ENCODE measurements at places on chromosomes 3 and 15.

- no peak for DNase-seq
Measured at GRCh38 chr3:182450942-182451787, 342.1 kb upstream of the ATP11B start.

GRCh38 chr3:175349168-175349567, 490.0 kb downstream of the NAALADL2 start:
- no peak for DNase-seq

GRCh38 chr15:67548236-67548852, 5.8 kb downstream of the MAP2K5 start:
- peak; percentile 41 for DNase-seq

GRCh38 chr3:133490468-133491351, 82.8 kb upstream of the CDV3 start:
- no peak for DNase-seq

DNA sequence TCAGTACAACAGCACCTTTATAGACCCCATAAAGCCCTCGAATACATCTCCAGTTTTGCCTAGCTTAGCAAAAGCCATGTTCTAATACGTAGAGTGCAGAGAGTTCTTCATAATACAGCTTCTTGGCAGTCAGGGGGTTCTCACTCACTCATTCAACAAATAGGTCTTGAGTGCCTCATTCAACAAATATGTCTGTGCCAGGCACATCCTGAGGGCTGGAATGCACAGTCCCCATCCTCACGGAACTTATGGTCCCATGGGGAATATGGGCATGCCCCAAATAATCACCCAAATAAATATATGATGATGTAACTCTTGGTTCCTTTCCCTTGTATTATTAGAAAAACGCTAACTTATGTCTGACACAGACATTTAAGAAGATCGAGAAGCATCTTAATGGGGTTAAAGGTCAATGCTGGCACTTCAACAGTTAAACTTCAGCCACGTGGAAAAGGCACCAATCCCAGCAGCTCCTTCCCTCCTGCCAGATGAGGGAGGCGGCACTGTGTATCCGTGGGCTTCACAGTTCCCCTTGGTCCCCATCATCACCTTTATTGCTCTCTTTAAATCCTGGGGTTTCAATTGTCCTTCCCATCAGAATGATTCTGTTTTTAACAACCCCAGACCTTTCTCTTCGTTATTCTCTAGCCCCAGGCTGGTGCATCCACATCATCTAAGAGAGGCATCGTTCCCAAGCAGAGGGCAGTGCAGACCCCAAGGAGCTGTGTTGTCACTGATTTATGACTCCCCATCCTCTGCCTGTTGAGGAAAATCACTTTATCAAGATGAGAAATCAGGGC, 18.9 kb upstream of the SEMA5B start:
- no peak for DNase-seq

DNA sequence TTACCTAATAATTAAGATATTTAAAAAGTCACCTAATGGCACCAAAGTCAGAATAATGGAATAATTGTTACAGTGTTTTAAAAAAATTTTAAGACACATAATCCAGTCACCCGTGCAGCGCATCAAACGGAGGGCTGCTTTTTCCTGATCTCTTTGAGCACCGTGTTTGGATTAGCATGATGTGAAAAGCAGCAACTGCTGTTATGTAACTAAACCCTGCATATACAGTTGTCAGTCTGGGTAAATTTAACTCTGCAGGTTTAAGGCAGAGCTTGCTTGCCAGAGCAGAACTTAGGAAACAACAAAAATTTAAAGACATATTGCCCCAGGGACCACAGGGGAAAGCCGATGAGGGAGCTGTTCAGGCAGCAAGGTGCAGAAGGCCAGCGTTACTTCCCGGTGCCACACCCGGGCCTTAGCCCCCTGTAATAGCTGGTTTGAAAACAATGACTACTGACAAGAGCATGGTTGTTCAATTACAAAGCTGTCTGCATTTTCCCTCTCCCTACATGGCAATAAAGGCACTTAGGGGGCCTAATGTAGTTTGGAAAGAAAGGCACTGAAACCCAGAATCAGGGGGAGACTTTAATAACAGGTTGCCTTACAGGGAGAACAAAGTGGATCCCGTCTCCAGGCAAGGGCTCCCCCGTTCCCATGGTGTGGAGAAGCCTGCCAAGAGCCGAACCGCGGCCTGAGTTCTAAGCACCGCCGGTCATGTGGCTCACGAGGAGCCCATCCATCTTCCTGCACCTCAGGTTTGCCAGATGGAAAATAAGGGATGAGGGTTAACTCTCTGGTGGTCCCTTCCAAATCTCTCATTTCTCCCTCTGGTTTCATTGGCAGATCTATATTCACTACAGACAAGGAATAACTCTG, 32.2 kb downstream of the RORA start:
- no peak for DNase-seq

DNA sequence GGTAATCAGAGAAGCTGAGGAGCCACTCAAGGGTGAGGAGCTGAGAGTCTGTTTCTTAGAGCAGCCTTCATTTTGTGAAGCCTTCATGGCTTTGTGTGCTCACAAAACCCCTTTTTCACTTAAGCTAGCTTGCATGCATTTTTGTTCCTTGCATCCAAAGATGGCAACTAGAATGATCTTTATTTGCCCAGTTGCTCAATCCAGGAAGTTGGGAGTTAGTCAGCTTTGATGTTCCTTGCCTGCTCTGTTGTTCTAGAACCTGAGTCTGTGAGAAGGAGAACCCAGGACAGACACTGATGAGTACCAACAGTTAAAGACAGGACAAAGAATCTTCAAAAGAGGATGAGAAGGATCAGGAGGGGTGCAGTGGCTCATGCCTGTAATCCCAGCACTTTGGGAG, 81.8 kb downstream of the IL20RB start:
- DNase-seq = no peak

GRCh38 chr15:68256675-68257450, 20.7 kb upstream of the FEM1B start:
- DNase-seq = peak; percentile 63

GRCh38 chr3:161866176-161866575, 369.6 kb downstream of the OTOL1 start:
- no peak for DNase-seq

DNA sequence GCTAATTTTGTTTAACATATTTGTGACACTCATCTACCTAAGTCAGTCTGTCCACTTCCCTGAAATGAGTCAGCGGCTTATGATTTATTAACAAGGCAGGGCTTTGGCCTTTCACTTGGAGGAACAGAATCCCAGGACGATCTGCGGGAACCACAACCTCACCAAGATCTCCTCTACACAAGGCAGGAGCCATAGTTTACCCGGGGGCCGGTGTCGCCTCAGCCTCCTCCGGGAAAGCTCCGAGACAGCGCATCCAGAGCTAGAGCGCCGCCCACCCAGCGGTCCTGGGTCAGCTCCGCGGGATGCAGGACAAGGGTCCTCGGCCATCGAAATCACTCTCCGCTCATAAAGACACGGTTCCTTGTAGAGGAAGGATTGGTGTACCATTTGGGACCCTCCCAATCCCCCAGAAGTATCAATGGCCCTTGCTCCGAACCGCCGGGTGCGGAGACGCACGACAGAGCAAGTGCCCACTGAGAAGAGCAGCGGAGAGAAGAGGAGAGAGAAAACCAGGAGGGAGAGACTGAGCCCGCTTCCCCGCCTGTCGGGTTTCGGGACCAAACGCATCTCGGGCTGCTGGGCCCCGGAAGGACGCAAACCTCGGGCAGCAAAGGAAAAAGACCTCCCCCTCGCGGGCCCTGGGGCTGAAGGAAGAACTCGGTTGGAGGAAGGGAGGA, 13.1 kb upstream of the ALCAM start:
- DNase-seq = no peak

GRCh38 chr3:185283374-185283935, 29.6 kb upstream of the EHHADH start:
- DNase-seq = no peak

GRCh38 chr3:72892870-72893269, 5.0 kb downstream of the GXYLT2 start:
- DNase-seq = no peak

- no peak for DNase-seq
Measured at GRCh38 chr3:167783781-167784180, 48.3 kb downstream of the SERPINI1 start.

GRCh38 chr15:57872281-57873030, 165.9 kb downstream of the POLR2M start:
- no peak for DNase-seq

DNA sequence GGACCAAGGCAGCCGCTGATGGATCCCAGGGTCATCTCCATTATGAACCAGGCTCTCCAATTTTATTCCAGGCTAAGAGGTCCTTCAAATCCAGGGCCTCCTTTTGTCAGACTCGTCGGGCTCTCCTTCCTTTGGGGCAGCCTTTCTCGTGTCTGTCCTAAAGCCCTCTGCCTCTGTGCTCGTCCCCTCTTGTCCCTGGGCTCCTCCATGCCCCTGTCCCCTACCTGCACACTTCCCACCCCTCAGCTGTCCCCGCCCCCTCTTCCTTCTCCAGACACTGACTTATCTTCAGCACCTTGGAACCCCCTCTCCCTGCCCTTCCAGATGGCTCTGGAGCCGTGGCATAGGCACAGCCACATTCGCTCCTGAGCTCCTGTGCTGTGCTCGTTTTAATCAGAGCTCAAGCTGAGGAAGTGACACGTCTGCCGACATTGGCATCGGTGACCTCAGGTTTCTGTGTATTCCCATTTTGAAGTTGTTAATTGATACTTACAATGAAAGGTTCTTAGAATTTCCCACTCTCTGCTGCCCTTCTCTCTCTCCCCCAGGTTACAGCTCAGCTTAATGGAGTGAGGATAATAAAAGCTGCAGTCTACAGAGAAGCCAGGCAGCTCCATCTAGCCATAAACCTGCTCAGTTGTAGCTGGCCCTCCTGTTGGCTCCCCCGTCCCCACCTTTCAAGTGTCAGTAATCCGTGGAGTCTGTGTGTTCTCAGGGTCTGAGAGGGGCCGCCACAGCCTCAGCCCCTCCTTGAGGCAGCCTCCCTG, 51.1 kb upstream of the SEC22A start:
- DNase-seq = no peak

GRCh38 chr15:76342382-76343201, 6.0 kb downstream of the ISL2 start:
- no peak for DNase-seq

- DNase-seq = no peak
Measured at GRCh38 chr3:95341314-95341713, 1278.5 kb downstream of the NSUN3 start.

DNA sequence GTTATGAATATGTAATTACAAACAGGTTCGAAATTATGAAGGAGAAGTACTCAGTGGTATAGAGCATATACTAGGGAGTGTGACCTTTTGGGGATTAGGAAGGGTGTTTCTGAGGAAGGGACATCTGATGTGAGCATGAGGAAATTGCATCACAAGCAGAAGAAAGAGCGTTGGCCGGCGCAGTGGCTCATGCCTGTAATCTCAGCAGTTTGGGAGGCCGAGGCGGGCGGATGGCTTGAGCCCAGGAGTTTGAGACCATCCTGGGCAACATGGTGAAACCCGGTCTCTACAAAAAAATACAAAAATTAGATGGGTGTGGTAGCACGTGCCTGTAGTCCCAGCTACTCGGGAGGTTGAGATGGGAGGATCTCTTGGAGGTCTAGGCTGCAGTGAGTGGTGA, 6.9 kb downstream of the CMTM7 start:
- no peak for DNase-seq

DNA sequence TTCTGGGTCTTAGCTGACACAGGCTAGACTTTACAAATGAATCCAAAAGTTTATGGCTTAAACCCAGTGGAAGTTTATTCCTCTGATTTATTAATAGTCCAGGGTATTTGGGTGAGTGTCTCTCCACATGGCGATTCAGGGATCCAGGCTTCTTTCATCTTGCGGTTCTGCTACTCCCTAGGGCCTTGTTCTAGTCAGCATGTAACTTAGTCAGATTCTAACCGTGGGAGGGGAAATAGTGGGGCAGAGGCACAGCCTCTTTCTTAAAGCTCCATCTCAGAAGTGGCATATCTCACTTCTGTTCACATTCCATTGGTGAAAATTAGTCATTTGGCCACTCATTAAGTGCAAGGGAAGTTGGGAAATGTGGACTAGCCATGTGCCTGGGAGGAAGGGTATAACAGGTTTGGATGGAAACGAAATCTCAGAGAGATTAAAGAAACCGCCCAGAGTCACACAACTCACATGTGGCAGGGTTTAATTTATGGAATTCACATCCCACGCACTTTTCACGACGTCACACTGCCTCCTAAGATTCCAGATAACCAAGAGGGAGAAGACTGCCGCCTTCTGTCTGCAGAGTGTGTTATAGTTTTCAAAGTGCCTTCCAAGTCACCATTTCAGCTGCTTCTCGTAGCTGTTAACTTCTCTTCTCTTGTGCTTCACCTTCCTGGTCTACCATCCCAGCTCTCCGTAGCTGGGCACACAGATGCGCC, 11.4 kb upstream of the RASGRF1 start:
- DNase-seq = no peak

GRCh38 chr3:166570102-166570501, 732.9 kb upstream of the BCHE start:
- DNase-seq = no peak

DNA sequence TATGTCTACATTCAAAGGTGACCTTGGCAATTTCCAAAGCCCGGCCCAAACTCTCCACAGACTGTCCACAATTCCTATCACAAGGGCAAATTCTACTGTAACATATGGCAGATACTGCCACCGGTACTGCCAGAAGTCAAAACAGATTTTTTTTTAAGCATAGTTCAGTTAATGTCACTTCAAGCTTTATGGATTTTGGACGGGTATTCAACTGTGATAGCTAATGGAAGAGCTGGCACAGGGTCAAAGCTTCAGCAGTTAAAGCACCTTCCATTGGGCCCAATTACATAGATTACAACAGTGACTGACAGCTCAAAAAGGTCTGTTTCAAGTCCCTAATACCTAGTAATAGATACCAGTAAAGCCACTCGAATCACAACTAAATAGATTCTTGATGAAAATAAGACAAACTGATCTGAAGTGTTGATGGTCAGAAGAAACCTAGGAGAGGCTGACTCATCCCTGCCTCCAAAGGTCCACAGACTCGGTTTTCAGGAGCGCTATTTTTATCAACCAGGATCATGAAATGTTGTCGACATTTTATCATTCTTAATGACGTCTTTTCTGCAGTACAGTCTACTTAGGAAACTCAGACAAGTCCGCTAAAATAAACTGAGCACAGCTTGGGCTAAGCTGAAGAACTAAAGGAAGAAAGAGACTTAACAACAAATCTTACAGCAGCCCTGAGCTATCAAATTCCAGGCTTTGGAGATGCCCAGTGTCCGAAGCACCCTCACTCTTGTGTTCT, 38.7 kb downstream of the ANXA2 start:
- no peak for DNase-seq

- no peak for DNase-seq
Measured at GRCh38 chr3:126056681-126057500, 27.0 kb downstream of the SLC41A3 start.

DNA sequence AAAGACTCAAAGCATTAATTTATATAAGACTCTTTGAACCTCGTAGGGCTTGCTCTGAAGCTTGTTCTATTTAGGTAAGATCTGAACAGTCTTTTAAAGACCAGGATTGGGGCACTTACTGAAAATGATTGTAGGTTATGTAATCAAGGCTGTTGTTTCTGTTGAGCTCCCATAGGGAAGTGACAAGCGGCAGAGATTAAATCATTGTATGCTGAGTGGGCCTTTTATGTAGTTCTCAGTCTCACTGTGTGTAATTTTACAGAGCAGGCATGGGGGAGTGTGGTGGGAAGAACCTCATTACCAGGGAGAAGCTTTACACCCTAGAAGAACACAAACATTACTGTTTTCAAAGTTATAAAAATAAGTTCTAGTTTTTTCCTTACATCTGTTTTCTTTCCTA, 160.0 kb upstream of the SNTN start:
- no peak for DNase-seq

Data from amniotic stem cell (primary cell).